Lower lobe of right lung (tissue), 2 donors: ENCODE measurements at places on chromosomes 6 and 20.

GRCh38 chr6:52566853-52567279 lies 10.0 kb downstream of the TRAM2 start:
- no peak for DNase-seq

DNA sequence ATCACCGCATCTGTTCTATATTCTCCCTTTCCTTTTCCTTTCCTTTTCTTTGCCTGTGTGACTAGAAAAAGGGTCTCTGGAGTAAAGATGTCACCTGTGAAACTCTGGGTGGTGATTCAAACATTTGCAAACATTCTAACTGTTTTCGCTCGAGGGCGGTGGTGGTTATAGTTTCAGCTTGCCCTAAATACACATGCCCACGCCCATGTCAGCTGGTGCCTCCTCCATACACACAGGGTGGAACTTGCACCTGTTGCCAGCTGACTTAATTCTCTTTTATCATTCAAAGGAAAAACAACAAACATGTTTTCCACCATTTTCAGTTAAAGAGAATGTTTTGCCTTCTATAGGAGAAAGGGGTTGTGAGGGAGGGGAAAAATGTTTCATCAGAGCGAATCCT lies 381.9 kb upstream of the ARID1B start:
- no peak for DNase-seq

DNA sequence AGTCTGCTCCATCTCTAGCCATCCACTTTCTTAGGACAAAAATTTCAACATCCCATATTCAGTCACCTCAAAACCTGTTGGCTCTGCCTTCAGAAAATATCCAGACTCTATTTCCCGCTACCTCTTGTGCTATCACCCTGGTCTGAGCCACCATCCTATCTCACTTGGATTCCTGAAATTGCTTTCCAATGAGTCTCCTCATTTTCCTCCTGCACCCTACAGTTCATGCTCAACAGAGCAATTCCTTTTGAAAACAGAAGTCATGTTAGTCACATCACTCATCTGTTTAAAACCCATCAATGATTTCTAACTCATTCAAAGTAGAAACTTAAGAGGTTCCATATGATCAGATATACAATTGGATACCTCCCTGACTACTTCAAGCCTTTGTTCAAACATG lies 229.9 kb downstream of the ADGRG6 start:
- DNase-seq = no peak

DNA sequence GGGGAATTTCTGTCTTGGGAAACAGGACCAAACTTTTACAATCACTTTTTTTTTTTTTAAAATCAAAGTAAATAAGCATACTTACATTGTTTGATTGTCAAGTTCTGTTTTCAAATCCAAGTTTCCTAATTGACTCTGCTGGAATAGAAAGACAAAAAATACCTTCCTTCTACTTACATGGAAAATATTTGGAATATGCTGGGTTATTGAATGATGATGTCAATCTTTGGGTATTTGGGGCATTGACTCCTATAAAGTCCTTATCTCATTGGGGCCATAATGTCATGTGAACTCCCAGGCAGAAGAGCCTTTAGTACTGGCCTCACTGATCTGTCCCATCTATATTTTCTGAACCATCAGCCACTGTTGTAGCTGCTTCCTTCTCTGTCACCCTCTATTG lies 122.6 kb upstream of the NOX3 start:
- no peak for DNase-seq

- DNase-seq = no peak
Observed at GRCh38 chr6:37210313-37210968, 40.5 kb downstream of the PIM1 start.

DNA sequence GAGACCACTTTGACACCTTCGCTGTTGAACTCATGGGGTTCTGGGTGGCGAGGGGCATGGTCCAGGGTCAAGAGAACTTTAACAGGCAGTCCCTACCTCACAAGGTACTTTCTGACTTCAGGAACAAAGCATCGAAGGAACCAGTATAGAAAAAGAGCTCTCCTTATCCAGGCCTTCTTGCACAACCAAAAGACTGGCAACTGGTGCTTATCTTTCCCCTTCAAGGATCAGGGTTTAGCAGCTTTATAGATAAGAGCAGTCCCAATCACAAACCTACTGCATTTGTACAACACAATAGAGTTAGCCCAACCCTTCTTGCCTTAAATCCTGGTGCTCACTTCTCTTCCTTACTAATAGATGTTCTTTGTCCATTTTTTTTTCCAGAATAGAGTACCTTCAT lies 116.3 kb downstream of the SNX5 start:
- DNase-seq = no peak

GRCh38 chr6:41197234-41197633 lies 3.7 kb downstream of the TREML2 start:
- no peak for DNase-seq
